ENCODE measurements at places on chromosomes 6 and 20.

DNA sequence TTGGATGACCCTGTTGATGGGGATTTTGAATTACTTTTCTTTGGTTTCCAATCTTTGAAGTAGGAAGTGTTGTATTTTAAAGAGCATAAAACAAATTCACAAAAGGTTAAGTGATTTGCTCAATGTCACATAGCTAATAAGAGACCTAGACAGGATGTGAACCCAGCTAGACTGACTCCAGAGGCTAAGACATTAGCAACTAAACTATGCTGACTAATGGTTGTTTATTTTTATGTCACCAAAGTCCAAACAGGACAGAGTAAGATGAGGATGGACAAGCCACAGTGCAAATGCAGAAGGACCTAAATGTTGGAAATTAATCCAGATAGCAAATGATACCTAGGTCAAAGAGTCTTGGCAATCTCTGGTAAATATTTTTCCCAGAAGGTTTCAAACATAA lies 38.0 kb downstream of the OGFRL1 start:
- no peak for DNase-seq

DNA sequence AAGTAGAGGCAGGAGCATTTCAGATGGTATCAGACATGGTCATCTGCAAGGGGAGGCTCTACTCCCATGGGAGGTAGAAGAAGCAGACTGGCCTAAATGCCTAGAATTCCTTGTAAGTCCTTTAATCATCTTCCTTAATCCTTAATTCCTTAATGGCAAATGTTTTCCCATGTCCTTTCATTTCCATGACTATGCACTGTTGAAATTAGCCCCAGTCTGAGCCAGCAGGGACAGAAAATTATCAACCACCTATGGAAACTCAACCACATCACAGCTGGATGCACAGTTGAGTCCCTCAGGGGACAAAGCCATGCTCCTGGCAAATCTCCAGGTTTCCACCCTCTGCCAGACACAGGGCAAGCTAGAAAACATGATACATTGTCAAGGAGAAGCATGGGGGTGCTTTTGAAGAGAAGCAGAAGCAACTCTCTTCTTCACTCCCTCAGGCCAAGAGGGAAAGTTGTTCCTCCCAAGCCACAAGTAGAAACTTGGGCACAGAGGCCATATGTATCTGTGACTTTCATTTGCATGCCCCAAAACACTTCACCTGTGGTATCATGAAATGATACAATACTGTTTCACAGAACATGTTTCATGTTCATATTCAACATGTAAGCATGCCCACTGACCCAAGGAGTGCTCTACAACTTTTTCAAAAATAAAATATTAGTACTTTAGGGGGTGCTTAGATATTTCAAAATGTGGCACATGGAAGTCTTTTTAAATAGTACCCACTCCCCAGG lies 683.6 kb downstream of the KIF16B start:
- no peak for DNase-seq

DNA sequence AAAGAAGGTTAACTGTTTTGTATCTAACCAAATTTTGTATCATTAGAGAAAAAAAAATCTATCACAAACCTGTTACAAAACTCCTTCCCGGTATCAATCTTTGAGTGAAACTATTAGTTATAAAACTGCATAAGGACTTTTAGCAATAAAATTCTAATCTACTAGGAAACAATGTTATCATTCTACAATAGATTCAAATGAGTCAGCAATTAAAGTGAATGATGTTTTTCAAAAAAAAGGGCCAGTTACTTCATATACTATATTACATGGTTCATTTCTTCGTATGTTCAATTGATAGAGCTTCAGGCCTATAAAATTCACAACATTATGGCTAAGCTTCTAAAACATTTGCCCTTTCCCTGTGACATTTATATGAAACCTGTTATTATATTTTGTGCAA lies 15.6 kb downstream of the ASCC3 start:
- no peak for DNase-seq

- no peak for DNase-seq
Observed at GRCh38 chr20:14764511-14765369, 427.3 kb upstream of the FLRT3 start.

DNA sequence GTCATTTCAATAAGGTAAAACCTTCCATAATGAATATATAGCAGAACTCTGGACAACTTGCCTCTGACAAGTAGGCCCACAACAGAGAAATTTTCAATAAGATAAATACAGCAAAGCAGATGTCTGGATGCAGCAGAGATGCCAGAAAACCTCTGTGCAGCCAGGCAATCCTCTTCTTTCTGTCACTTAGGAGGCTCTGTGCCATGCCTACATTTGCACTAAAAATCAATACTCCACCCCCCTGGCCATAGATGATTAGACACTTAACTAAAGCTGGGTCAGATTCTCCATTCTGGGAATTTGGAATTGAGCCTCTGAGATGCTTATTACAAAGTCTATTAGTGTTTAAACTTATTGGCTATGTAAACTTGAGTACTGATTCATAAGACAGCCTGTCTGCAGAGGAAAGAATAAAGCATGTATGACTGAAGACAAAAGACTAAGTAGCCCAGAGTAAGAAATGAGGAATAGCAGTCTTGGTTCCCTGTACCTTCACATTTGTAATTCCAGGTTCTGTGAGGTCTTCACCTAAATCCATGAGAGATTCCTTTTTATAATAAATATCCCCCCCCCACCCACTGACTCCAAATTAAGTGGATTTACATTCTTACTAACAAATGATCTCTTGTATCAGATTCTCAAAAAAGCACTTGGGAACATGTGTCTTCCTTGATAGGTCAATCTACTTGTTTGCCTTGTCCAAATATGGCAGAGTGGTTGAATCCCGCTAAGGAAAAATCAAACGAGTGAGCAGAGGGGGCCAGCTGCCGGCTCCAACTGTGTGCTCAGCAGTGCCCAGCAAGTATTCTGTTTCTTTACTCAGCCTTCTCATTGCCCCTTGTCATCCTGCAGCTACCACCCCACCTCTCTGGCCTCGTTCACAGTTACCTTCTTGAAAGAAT lies 20.4 kb downstream of the MAN1A1 start:
- no peak for DNase-seq

DNA sequence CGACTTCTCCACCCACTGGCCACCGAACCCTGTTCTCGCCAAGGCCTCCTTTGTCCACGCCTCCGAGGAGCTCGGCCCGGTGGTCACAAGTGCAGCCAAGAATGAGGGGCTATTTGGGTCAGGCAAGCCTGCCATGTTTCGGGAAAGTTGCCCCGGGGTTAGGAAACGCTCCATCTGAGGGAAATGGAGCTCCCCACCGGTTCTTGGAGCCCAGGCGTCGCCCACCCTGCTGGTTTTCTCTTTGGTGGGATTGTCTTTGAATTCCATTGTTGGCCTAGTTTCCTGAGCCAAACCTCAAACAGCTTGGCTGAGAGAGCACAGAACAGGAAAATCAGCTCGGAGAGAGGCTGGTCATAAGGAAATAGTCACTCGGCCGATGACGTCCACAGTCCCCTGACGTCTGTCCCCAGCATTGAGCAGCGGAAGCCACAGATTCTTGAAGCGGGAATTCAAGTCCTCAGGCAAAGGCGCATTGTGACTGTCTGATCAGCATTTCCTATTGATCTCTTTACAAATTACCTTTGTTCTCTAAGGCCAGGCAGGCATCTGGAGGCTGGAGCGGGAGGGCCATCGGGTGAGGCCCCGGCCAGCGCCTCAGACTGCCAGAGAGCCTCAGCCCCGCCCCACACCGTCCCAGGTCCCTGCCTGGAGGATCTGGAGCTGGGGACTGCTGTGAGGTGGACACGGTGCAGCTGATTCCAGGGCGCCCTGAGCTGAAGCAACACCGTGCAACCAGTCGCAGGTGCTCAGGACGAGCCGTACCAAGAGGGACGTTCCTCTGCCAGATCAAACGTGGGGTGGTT lies 138.6 kb downstream of the DLL1 start:
- DNase-seq = no peak

DNA sequence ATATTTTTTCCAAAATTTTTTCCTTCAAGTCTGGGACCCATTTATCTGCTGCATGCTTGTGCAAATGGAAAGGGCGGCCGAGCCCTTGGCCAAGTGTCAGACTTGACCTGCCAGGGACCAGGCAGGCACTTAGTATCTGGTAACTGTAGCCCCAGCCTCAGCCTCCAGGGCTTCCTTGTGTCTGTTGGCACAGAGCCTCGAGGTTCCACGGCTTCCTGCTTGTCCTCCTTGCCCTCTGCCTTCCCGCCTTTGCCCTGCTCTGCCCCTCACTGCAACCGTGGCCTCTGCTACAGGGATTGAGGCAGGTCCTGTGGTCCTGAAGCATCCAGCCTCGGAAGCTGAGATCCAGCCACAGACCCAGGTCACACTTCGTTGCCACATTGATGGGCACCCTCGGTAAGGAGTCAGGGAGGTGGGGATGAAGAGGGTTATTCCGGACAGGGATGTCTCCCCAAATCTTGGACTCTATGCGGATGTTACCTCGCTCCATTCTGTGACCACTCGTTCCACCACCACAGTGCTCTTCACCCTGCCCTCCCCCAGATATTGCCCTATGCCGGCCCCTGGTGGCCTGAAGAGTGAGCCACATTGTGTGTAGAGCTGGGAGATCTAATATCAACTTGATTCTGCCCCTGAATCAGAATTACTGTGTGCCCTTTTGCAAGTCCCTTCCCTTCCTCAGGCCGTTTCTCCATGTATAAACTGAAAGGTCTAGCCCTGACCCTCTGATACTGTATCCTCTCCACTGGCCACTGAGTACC lies 41.5 kb upstream of the SRF start:
- DNase-seq = no peak

- DNase-seq = no peak
Observed at GRCh38 chr6:137413482-137413881, 80.7 kb downstream of the OLIG3 start.

- DNase-seq = no peak
Observed at GRCh38 chr6:158501360-158502262, 58.3 kb upstream of the TMEM181 start.

- no peak for DNase-seq
Observed at GRCh38 chr6:105066233-105066632, 109.3 kb downstream of the LIN28B start.

- no peak for DNase-seq
Observed at GRCh38 chr6:106882601-106883518, 91.7 kb downstream of the CD24 start.

DNA sequence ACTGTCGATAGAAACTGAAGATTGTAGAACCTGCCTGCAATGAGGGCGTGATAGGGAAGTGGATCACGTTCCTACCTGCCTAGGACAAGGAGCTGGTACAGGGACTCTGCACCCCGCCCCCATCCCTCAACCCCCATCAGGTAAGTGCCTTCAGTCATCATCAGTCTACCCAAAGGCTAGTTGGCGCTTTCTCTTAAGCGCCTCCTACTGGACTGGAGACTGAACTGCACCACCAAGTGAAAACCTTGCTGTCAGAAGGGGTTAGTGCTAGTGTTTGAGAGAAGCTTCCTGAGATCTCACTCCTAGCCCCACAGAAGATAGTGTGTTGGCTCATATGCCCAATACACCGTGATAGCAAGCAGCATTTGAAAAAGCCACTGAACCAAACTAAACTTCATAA lies 706.5 kb upstream of the MAN1A1 start:
- DNase-seq = peak; percentile 3

- DNase-seq = no peak
Observed at GRCh38 chr6:41071501-41071922, 644 bp downstream of the OARD1 start.

DNA sequence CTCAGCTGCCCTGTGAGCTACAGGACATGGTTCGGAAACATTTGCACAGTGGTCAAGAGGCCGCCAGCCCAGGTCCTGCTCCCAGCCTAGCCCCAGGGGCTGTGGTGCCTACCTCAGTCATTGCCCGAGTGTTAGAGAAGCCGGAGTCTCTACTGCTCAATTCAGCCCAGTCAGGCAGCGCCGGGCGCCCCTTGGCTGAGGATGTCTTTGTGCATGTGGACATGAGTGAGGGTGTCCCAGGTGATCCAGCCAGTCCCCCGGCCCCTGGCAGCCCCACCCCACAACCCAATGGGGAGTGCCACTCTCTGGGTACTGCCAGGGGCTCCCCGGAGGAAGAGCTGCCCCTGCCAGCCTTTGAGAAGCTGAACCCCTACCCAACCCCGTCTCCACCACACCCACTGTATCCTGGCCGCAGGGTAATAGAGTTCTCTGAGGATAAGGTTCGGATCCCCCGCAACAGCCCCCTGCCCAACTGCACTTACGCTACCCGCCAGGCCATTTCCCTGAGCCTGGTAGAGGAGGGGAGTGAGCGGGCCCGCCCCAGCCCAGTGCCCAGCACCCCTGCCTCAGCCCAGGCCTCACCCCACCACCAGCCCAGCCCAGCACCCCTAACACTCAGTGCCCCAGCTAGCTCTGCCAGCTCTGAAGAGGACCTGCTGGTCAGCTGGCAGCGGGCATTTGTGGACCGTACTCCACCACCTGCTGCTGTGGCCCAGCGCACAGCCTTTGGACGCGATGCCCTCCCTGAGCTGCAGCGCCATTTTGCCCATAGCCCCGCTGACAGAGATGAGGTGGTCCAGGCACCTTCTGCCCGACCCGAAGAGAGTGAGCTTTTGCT lies 5.2 kb downstream of the LRRC73 start:
- no peak for DNase-seq

DNA sequence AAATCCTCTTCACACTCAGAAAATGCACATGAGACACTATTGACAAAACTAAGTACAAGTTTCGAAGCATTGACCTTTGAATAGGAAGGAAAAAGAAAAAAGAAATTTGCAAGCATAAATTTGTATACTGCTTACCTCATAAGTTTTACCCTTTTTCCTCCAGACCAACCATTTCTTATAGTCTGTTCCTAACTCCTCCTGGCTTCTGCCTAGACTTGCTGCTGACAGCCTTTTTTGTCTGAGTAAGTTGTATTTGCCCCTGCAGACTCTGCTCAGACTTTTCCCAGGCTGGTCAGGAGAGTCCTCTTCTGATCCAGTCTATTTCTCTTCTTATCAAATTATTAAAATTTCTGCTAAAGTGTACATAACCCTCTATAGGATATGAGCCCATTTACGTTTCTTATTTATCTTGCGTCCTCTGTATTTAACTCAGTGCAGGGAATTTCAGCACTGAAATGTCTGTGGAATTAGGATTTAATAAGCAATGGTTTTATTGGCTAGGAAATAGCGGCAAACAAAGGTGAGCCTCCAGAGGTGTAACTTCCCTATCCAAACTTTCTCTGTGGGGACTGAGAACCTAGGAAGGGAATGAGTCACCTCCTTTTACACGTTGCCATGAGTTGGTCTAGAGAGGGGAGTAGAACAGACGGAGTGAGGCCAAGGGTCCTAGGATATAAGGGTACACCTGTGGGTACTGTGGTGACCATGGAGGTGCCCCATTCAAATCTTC lies 207.1 kb upstream of the MARCKS start:
- DNase-seq = no peak

GRCh38 chr20:63224412-63225081 lies 8.6 kb upstream of the YTHDF1 start:
- no peak for DNase-seq
